Skeletal muscle cell (primary cell): ENCODE measurements at places on chromosomes 5 and 9.
A peak's percentile ranks its signal among the peaks of the same experiment; 100 is the strongest.

GRCh38 chr5:140795259-140795641 lies 598 bp downstream of the PCDHA2 start:
- no peak for DNase-seq

DNA sequence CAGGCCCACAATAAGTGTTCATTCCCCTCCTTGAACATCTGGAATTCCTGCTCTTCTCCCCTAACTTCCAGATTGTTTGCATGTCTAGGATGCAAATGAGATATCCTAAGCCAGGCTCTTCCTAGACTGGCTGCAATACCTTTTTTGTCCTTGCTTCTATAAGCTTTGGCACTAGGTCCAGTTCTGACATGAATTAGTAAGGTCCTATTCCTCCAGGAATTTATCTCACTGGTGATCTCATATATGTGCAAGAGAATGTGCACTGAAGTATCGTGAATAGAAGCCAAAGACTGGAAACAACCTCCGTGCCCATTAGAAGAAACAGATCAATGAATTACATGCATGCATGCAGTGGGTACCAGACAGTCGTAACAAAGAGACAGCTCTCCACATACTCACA lies 25.2 kb downstream of the DUSP1 start:
- DNase-seq: no peak

GRCh38 chr5:109191153-109191558 lies 218.6 kb downstream of the PJA2 start:
- DNase-seq: peak; percentile 23

- no peak for DNase-seq
Observed at GRCh38 chr9:130668659-130669058, 4.3 kb downstream of the PRDM12 start.

- DNase-seq: no peak
Observed at GRCh38 chr5:57306359-57306758, 132.5 kb downstream of the GPBP1 start.
